Stimulated activated CD8-positive, alpha-beta memory T cell treated with anti-CD3 and anti-CD28 coated beads, Interleukin-7, amount 100 ng/mL, for 4 hours (primary cell): ENCODE measurements at places on chromosomes 1 and 21.

DNA sequence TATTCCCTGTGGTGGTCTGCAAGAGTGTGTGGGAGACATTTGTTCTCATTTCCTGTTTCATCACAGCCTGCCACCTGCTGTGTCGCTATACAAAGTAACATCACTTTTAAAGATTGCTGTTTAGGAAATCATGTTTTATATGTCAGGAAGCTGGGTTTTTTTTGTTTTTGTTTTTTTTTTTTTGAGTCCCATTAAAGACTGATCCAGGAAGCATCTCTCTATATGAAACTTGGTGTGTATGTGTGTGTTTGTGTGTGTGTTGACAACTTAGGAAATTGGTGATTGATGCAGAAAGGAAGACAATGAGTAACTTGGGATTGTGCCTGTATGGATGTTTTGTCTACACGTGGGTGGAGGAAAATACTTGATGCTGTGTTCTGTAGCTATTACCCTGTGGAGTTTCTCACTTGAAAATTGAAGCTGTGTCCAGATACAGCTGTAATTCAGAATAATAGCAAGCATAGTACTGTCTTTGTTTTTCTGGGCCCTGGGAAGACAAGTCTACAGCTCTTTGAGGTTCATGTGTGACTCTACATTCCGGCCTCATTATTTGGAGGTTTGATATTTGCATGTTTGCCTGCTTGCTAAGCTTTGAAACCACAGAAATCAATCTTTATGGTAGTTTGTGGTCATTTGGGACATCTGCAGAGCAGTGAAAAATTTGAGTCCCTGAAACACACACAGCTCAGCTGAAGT is 47.9 kb downstream of the LAMC1 start:
- no peak for DNase-seq

- no peak for DNase-seq
Observed at GRCh38 chr21:42061195-42061985, 9.7 kb upstream of the UMODL1 start.

DNA sequence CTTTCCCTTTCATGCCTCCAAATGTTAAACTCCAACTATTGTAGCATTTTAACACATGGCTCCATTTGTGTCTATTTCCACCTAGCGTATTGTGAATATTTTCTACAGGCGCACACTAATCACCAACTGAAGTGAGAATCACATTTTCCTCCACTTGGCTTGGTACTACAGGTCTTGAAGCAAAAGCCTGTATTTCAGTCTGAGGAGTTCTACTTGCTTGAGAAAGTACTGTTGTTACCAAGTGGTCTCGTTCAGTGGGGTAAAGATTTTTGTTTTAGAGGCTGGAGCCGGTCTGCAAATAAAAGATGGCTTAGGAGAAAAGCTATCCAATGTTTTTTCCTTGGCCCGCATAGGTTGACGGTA is 550 bp upstream of the PTBP2 start:
- no peak for DNase-seq

DNA sequence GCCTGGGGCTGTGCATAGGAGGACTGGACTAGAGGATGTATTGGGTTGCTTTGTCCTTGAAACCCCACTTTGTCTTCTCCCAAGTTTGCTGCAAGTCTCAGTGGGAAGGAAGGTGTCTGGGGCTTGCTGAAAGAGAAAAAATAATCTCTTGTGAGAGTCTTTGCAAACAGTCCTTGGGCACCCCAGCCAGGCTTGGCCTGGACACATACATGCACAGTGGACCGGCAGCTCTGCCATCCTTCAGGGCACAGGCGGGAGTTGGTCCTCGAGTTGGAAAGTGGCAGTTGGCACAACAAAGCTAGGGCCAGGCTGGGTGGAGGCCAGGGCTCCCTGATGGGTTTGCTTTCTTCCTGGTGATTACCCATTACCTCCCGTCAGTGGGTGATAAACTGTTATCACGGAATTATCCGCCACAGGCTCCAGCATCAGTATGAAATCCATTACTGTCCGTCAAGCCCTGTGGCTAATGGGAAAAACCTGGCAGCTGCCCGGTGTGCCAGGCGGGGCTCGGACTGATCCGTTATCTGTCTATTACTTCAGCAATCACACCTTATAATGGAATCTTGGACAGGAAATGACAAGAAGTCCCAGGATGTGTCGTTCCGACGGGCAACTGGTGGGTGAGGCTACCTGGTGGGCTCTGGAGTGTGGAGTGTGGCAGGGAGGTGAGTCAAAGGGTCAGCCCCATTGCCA is 265.7 kb downstream of the GRIK3 start:
- DNase-seq, result no peak

DNA sequence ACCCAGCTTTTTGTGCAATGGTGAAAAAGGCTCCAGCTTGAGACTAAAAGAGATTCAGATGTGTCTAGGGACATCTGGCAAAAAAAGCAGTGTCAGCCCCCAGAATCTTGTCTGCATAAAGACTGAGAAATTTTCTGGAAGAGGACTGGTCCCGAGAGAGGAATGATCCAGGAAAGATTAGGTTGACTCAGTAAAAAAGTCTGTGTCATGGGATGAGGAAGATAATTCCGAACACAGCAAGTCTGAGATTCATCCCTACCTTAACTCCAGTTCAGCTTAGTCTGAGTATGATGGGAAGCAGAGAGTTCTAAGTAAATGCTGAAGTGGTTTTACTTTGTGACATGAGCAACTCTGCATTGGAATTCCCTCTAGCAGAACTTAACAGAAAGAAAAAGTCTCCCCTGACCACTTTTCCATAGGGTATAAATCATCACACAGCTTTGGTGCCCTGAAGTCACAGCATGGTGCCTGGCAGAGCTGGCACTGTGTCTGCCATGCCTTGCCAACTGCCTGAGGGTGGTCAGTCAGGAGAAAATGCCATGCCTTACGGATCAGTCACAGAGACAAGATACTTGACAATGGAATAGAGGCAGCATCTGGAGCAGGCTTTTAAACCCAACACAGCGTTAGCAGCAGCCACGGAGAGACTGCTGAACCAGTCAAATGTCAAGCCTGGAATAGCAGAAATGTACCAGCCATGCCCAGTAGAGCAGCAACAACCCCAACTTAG is 153.4 kb downstream of the ZC3H11B start:
- DNase-seq, result no peak

- DNase-seq, result no peak
Observed at GRCh38 chr1:107139833-107140702, 771 bp upstream of the NTNG1 start.

- no peak for DNase-seq
Observed at GRCh38 chr21:43301409-43302061, 125.4 kb downstream of the SIK1 start.

- no peak for DNase-seq
Observed at GRCh38 chr1:78427506-78427905, 63.3 kb upstream of the PTGFR start.

- DNase-seq, result no peak
Observed at GRCh38 chr1:194342484-194343262, 1156.3 kb upstream of the B3GALT2 start.

DNA sequence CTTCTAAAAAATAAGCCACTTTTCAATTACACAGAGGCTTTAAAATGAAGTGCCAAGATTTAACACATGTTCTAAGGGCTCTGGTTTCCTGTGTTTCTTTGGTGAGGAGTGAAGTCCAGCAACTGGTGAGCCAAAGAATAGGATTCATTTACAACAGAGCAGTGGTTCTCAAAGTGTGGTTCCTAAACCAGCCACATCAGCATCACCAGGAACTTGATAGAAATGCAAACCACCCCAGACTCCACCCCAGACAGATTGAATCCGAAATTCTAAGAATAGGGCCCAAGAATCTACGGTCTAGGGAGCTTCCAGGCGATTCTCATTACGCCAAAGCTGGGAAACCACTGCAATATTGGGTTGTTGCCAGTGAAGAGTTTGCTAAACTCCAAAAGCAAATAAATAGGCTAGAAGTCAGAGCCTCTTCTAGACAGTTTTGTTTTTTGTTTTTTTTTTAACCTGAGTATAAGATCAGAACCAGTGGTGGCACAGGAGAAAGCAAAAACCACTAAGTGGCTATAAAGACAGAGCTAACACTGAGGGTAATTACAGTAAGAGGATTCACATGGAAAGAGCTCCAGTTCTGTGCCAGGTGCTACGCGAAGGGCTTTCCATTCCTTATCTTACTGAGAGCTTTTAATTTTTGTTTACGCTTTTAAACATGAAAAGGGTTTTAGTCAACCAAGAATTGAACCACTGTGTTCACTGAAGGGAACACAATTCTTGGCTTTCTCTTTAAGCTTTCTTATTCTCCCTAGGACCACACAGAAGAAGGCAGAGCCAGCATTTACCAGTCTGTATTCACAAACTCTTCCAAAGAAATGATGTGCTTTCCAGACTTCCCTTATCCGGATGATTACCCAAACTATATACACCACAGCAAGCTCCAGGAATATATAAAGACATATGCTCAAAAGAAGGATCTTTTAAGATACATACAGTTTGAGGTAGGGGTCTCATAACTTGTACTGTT is 42.4 kb upstream of the FMO2 start:
- no peak for DNase-seq

DNA sequence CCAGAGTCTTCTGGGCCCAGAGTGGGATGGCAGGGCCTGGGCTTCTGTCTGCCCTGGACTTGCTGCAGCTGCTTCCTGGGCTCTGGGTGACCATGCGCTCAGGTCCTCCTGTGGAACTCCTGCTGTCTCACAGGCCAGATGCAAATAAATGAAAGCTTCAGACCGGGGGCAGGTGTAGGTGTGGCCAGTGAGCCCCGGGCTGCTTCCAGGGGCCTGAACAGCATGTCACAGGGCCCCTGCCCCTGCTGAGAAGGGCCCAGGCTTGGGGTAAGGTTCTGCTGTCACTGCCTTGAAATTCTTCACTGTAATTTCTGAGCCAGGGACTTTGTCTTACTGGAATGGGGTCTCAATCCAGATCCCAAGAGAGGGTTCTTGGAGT is 2.5 kb upstream of the PKNOX1 start:
- DNase-seq, result no peak

DNA sequence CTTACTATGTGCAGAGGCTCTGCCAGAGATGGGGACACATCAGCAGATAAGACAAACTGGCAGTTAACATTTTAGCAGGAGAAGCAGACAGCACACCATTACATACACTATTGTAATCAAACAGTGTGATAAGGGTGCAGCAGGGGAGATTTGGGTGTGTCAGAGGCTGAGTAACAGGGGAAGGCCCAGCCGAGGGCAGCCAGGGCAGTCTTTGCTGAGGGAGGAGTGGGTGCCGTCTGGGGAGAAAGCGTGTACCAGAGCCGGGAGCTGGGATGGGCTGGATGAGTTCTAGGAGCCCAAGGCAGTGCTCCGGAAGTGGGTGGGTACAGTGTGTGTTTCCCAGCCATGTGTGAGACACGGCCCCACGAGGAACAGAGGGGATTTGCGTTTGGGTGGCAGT is 31.2 kb downstream of the KCNA10 start:
- DNase-seq, result no peak
